Hematopoietic multipotent progenitor cell treated with erythropoietin and hydrocortisone succinate and interleukin-3 and kit ligand, for 8 days (in vitro differentiated cells): ENCODE measurements at places on chromosomes 6 and 20.
A peak's percentile ranks its signal among the peaks of the same experiment; 100 is the strongest.

- no peak for DNase-seq
These were observed 133.1 kb downstream of the MOXD1 start for GRCh38 chr6:132268209-132268608.

- no peak for DNase-seq
These were observed 22.2 kb downstream of the AHI1 start for GRCh38 chr6:135475292-135475886.

DNA sequence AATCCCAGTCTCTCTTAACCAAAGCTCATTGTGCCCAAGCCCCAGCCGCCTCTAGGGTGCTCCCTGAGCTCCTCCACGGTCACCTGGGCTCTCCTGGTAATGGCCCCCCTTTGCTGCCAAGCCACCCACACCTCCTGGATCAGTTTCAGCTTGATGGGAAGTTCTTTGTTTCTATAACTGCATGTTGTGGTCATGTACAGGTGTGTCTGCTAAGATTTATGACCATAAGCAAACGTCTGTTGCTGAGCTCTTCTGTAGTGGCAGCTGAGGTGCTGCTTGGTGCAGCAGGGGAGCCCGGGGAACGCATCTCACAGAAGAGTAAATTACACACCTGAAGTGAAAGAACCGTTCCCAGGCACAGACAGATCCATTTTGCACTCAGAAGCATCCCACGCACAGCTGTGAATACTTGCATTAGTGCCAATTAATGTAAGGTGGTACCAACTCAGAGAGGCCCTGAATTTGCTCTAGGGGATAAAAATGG is 194.6 kb upstream of the ARID1B start:
- DNase-seq: no peak

GRCh38 chr6:146813554-146813953 is 214.8 kb downstream of the ADGB start:
- DNase-seq: no peak

DNA sequence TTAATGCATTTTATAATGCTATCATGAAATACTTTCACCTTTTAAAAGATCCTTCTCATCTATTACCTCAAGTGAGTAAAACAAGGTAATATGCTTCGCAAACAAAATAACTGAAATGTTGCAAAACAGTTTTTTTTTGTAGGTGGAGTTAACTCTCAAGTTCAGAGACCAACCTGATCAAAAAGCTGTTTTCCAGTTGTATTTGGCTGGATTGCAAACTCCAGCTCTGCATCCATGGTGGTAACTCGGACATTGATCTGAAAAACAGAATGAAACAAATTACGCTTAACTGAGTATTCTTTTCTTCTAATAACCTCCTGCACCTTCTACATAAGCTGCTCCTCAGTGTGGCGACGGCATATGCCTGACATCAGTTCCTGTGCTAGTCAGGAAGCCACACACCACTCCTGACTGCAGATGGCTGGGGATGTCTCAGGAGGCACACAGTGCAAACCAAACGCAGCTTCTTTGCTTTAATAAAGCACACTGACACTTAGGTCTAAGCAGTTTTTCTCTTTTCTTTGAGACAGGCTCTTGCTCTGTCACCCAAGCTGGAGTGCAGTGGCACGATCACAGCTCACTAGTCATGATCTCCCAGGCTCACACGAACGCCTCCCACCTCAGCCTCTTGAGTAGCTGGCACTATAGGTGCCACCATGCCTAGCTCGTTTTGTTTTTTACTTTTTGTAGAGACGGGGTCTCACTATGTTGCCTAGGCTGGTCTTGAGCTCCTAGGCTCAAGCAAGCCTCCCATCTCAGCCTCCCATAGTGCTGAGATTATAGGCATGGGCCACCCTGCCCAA is 29.9 kb downstream of the EZR start:
- no peak for DNase-seq

DNA sequence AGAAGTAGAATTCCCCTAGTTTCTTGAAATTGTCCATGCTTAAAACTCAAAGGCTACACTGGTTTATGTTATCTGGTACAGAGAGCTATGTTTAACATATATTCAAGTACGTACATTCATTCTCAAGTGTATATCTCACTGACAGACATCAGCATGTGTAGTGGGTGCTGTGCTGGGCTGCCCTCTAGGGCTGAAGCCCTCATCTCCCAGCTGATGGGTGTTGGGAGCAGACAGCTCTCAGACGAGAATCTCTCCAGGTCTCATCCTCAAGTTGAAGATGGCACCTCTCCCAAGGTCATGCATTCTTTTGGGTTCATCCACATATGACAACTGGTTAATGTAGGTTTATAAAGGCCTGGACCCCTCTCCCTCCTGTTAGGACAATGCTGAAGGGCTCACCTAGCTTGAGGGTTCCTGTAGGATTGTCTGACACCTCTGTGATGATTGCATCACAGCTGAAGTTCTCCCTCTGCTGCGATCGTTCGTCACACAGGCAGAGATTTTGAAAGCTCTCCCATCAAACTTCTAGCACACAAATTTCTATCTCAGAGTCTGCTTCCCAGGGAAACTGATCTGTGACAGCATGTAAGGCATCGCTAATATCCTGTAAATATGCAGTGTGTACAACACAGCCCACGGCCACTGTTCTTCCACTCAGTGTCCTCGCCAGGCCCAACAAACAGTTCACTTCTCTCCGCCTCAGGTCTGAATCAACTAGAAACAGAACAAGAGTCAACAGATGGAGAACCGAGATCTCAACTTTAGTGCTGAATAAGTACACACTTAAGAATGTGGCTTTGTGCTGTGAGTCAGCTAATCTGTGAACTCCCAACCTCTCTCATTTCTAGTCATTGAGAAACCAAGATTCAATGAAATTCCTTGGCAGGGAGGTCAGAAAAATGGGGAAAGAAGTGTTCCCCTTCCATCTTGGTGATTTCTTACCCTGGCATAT is 43.2 kb downstream of the PREP start:
- DNase-seq: peak; percentile 2

- no peak for DNase-seq
These were observed 171.7 kb downstream of the WDR27 start for GRCh38 chr6:169529931-169530751.

DNA sequence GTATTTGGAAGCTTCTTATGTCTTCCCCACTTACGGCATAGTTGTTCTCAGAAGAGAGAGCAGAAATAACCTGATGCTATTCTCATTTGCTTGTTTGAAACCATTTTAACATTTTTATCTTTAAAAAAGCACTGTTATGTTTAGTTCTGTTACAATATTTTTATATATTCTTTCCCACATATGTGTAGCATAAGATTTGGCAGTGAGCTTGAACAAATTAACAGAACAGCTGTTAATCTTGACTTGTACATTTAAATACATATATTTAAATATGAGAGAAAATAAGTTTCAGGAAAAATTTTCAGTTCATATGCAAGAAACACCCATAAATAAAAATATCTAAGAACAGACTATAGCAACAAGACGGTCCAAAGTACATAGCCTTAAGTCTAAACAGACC is 431.7 kb upstream of the IRAK1BP1 start:
- no peak for DNase-seq
